ENCODE measurements at places on chromosomes 6 and 20. TPM values are rescaled to one million over a fixed set of nuclear protein-coding genes. Genes with fewer than 3 reads are reported as not detected.

HAO1 gene
- not detected for total RNA-seq

EYA2 gene
- total RNA-seq = 27.7 TPM

RBPJL gene
- not detected for total RNA-seq

OLIG3 gene
- not detected for total RNA-seq

RBM24 gene
- 0.32 TPM for total RNA-seq

TCEA2 gene
- total RNA-seq = 6.8 TPM

LAMA2 gene
- 3.1 TPM for total RNA-seq

UST gene
- total RNA-seq = 3.0 TPM

SMOC2 gene
- total RNA-seq = 1.9 TPM

WFDC10B gene
- total RNA-seq = not detected

CRIP3 gene
- 0.28 TPM for total RNA-seq

DNA sequence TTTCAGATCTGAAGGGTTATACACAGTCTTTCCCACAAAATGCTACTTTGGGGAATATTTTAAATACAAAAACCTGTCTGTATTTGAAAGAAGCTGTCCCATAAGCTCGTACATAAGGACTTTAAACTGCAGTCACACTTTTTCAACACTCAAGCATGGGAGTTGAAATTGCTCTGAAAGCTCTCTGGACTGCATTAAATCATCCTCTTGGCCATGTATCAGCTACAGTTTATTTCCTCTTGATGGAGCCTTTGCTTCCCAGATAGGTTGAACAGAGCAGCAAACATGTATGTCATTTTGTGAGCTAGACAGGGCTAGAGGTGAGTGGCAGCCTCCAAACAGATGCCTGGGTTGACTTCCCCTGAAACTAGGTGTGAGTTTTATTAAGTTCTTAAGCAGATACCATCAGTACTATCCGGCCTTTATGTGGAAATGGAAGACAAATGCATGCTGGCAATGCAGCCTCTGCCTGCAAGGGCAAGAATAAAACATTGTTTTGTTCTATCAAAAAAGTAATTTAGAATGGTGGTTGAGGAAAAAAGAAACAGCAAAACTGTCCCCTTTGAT lies 105.9 kb upstream of the ENPP5 start:
- no peak for ATAC-seq

DNA sequence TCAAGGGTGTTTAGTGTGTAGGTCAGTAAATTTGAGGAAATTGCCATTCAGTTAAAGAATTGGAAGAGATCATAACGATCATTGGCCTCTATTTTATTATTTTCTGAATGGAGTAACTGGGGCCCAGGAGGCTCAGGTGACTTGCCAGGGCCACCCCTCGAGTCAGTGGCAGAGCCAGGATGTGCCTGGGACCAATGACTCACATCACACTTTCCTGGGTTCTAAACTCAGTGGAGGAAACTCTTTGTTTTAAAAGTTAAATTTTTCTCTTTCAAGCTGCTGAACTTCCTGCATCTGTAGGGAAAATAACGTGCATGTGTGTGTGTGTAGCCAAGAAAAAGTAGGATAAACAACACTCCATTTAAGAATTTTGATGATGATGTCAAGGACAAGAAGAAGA lies 135.5 kb downstream of the MYLK4 start:
- no peak for ATAC-seq

- no peak for ATAC-seq
These were observed 75.3 kb downstream of the RIN2 start for GRCh38 chr20:19833395-19833794.

DNA sequence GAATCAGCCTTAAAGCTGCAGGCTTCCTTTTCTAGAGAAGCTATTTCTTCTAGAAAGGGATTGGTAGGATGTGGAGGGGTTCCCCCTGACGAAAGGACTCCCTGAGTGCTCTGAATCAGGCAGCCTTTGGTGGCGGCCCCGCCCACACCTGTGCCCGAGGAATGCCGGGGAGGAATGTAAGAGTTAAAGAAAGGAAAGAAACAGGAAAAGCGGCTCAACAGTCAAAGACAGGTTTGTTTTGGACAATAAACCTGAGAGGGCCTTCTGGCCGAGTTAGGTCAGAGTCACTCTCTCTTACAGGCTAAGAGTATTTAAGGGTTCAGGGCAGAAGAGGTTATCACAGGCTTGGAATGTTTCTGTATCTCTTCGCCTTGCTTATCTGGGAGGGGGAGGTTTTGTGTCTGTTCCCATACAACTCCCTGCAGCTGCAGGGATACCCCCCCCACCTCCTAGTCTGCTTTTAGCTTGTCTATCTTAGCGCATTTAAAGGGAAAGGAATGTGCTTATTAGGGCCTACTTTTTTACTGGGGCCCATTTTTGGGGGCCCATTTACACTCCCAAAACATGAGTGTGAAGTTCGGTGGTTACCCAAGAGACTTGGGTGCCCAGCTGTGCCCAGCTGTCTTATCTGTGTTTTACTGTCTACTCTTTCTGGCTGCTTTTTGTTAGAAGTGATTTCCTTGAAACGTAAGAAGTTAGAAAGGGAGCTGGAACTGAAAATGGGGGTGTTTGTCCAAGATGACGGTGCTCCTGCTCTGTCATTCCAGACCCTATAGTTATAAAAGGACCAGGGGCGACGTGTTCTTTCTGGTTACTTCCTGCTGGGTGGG lies 32.8 kb downstream of the DYNLT1 start:
- peak; percentile 57 for ATAC-seq

DNA sequence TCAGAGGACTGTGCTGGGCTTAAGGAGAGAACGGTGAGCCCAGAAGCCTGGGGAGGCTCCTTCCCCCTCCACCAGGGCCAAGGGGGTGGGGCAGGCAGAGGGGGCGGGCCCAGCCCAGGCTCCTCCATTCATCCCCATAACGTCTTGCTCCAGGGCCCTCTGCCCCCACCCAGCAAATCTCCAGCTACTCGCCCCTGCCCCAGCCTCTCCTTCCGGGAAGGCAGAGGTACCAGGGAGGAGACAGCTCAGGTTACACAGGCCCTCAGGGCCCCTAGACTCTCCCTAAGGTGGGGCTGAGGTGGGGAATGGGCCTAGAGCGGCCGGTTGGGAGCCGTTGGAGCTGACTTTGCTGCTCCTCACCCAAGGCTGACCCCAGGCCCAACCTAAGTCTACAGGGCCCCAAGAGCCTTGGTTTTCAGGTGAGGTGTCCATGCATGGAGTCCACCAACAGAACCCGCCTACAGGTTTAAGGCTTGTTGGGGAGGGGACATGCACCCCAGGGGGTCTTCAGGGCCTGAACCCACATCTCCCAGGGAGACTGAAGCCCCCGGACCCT lies 1.2 kb downstream of the LAMA5 start:
- peak; percentile 66 for ATAC-seq

GRCh38 chr6:184161-184700 lies 108.1 kb upstream of the DUSP22 start:
- ATAC-seq = no peak

GRCh38 chr6:20408851-20409250 lies 7.2 kb downstream of the E2F3 start:
- no peak for ATAC-seq

DNA sequence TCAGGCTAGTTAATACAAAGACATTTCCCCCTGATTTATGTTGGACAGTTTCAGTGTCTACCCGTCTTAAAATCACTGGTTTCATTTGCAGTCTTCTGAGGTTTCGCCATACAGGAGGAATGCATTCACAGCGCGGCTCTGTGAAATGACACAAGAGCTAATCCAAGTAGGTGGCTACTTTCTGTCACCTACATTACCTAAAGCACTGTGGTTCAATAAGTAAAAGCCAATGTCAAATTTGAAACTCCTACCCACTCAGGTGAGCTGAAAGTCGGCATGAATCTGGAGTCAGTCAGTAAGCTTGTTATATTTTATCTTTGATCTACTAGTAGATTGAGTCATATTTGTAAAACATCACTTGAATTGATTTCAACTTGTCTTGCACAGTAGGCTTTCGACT lies 370.8 kb downstream of the LAMA2 start:
- no peak for ATAC-seq

GRCh38 chr6:129903082-129903481 lies 42.0 kb upstream of the TMEM244 start:
- ATAC-seq = no peak

GRCh38 chr6:144152334-144152900 lies 2.1 kb downstream of the STX11 start:
- no peak for ATAC-seq

DNA sequence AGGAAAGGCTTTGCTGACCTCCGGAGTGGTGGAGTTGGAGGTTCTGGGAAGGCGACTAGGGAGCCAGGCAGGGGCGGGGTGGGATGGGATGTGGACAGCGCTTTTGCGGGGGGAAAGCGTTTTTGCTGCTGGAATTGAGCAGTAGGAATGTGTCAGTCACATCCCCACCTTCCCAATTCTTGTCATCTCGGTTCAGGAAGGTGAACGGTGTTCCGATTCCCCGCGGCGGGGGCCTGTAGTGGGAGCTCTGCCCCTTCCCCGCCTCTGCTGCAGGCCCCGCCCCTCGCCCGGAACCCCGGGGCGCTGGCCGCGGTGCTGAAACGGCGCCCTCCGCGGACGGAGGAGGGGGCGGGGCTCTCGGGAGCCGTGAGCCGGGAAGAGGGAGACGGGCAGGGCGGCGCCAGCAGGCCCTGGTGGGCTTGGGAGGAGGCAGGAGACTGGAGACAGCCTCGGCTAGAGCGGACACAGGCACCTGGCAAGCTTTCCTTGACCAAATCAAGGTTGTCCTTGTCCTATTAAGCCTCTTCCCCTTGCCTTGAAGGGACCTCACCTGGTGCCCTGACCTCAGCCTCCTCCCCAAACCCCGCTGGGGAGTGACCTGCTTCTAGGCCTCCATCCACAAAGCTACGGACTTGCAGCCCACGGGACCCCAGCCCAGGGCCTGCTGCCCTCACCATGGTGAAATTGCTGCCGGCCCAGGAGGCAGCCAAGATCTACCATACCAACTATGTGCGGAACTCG lies at the start of gene LHFPL5:
LHFPL5 (plus strand) TSS at position 357 of the 741 bp plus-strand sequence; CDS start at position 676, 319 bp downstream.
- peak; percentile 76 for ATAC-seq

DNA sequence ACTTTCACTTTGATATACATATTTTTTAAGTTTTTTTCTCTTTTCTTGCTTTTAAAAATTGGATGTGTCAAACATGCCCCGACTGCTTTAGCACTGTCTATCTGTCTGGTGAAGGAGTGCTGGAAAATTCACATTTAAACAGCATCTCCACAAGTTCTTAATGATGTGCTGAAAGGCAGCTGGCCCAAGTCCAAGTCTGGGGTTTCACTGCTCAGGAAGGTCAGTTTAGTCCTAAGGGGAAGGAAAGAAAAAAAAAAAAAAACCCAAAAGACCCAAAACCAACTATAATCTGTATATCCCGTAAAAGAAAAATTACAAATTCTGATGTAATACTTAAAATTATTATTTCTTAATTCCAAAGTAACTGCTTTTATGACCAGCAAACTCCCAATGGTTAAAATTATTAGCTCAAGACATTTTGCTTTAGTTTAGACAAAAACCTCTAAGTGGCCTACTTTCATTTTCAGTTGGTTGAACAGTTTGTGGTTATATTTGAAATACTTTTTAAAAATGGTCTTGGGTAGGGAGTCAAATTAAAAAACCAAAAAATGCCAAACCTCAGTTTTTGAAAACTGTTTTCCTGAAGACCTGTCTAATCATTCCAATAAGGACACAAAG lies 79.5 kb upstream of the PREP start:
- no peak for ATAC-seq

DNA sequence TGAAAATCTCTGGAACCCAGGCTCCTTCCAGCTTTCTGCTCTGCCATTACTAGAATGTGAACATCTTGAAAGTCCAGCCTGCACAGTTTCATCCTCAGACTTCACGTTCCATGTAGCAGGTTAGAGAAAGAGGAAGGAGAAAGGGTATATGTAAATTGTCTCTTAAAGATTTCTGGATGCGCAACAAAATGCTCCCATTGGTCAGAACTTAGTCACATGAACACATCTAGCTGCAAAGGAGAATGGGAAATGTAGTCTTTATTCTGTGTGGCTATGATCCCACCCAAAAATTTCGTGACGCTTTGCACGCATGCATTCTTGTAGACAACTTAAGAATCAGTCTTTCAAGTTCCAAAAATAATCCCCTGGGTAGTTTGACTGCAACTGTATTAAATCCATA lies 46.4 kb upstream of the CHD6 start:
- no peak for ATAC-seq

DNA sequence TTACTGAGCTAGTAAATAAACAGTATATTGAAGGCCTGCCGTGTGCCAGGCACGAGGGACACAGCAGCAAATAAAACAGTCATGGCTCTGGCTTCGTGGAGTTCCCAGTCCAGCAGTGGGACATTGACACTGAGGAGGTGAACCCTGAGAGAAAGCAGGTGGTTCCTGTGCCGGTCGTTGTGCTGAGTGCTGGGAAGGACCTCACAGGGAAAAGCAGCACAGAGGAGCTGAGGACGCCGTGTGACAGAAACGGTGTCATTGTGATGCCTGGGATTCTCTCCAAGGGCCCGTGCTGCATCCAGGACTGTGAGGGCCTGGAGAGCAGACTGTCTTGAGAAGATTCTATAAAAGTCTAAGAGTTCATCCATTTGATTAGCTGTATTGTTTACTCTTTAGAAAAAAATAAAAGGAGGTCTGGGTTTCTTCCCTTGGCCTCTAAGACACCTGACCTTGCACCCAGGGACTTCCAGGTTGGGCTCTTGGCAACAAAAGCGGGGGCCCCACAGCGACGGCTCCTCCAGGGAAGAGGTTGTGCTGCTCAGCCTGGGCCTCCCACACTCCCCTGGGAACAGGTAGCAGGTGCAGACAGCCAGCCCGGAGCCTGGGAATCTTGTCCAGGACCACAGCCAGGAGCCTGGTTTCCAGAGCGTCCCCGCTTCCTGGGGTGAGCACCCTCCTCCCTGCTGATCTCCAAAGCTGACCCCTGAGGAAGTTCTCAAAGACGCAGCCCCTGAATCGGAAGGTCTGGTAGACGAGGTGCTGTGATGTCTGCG lies 251.2 kb upstream of the PMEPA1 start:
- no peak for ATAC-seq

DNA sequence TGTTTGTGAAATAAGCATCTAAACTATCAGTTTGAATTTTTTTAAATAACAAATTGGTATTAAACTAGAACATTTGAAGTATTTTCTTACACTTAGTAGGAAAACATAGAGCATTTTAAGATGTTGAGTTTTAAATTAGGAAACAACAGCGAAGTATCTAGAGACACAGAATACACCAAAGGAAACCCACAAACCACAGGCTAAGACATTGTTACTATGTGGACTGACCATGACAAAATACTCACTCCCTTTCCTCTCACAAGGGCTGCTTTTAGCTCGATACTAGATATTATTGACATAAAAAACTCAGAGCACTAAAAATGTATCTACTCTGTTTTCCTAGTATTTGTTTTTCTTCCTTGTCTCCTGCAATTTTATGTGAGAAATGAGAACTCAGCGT lies 266.0 kb upstream of the CITED2 start:
- ATAC-seq = no peak

GRCh38 chr6:33455051-33455450 lies 675 bp downstream of the ZBTB9 start:
- no peak for ATAC-seq
